ENCODE measurements at places on chromosomes 3 and 15.

GRCh38 chr3:137962251-137962650 is 47.7 kb upstream of the CLDN18 start:
- DNase-seq: no peak

DNA sequence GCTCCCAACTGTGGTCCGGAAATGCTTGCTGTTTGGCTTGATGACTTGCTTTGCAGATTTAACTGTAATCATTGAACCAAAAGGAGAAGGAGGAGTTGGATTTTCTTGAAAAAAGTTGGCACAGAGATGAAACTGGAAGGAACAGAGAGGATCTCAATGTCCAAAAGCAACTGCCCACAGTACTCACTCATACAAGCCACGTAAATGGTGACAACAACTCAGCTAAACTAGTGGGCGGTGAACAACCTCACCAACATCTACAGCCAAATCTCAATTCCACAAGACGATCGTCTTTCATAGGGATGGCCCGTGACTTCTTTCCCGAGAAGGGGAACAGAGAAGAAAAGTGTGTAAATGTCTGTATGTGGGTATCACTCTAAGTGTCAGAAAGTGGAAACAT is 48.1 kb downstream of the MYO5C start:
- no peak for DNase-seq

DNA sequence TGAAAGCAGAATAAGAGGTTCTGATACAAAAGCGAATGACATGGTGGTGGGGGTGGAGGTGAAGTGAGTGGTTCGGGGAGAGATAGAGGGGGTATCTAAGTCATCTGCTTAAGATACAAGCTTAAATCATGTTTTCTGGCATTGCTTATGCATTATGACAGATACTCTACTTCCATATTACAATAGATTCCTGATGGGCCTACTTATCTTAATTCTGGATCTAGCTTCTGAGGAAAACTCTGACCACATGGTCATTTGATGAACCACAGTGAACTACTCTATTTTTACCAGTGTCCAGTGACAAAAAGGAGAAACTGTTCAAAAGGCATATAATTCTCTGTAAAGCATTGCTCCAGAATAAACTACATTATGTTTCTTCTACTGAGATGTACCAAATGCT is 673.7 kb upstream of the CCDC54 start:
- DNase-seq: no peak

GRCh38 chr15:67472957-67473356 is 48.0 kb upstream of the C15orf61 start:
- DNase-seq: no peak

DNA sequence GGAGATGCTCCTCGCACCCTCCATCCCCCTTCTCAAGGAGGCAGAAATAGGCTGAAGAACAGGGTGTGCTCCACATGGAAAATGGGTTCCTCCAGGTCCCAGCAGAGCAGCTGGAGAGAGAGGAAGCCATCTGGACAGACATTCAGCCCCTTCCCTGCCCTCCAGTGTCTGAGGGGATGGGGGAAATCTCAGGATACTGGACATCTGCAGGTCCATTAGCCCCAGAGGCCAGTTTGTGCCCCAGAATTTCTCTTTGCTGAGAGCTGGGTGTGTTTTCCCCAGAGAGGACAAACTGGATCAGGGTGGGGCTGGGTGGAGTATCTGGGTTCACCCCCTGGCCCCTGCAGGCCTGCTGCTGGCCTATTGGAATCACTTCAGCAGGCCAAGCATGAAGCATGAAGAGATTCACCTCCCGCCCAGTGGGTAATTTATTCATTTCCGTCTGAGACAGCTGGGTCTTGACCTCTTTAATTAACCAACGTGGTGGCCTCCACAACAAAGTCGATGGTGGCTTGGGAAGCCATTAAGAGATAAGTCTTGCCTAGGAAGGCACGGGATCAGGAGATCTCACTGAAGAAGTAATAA is 4.6 kb downstream of the FAM3D start:
- no peak for DNase-seq

DNA sequence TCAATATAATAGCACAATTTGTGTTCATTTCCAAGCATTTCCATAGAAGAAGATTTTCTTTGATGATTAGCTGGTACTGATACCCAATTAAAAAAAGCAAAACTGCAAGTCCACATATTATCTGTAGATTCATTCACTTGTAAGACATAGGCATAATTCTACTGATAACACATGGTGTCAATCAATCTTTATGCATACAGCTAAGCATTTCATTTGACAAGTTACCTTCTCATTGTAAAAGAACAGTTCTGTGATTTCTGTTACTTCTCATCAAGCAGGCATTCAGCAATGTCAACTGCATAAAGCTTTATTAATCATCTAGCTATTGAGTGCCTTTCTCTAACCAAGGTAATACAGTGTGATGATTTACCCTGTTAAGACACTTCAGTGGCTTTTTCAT is 672.0 kb downstream of the PLOD2 start:
- no peak for DNase-seq

- DNase-seq: no peak
Observed at GRCh38 chr15:99907698-99908097, 174.5 kb upstream of the LYSMD4 start.

GRCh38 chr3:116018646-116019045 is 395.3 kb downstream of the GAP43 start:
- no peak for DNase-seq

Data from H7 (cell line).